ENCODE measurements at places on chromosomes 4 and X.
A peak's percentile ranks its signal among the peaks of the same experiment; 100 is the strongest.

DNA sequence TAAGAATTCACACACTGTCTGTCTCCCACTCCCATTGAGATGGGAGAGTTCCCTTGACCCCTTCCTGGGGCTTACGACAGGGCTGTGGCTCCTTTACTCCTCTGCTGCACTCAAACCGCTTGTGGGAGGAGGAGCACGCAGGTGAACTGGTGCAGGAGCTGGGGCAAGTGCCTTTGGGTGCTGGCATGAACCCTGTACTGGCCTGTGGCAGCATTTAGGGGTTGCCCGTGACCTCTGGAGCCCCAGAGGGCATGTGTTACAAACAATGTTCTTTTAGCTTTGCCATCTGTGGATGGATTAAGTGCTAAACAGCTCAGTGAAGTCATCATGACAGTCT lies 21.8 kb upstream of the FTHL17 start:
- no peak for DNase-seq

DNA sequence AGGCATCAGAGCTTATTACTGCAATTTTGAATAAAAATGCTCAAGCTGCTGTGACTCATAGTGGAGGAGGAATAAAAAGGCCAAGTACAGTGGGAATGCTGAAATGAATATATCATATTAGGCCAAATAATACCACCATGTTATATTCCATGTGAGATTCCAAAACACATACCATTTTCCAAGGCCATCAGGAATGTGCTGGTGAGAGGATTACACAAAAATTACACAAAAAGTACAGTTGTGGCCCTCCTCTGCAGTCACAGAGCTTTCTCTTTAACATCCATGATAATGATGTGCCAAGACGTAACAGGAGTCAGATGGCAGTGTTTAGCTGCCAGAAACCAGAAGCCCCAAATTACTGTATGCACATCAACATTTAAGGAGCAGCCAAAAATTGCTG lies 153.5 kb downstream of the PCDH18 start:
- DNase-seq, result no peak

DNA sequence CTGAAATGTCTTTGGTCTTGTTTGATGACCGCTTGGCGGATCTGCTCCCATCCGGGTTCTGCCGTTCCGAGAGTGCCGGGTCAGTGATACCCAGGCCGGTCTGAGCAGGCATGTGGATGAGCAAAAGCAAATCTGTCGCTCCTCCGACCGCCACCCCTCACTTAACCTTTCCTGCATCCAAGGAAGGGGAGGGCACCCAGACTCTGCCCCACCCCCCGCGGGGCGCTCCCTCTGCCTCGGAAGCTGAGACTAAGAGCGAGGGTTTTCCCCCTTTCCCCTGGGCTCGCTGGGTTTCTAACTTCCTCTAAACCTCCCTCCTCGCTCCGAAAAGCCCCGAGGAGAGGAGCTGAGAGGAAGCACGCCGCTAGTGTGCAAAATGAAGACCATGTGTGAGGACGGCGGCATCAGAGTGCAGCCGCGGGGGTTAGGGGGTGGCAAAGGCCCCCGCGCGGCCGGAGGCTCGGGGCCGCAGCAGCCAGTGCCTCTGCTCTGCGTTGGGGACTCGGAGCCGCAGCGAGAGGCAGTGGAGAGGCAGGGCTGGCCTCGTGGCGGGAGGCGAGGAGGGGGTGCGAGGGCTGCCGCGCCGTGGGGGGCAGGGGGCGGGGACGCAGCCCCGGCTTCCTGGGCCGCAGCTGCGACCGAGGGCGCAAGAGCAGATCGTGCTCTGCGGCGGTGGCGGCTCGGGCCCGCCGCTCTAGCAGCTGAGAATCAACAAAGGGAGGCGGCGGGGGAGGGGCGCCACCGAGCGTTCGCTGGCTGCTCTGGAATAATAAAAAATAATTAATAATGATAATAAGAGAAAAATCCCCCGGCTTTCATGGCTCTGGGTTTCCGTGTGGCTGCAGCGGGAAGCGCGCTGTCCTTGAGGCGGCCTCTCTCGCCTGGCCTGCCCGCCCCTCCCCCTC lies 55.8 kb upstream of the BCOR start:
- DNase-seq, result peak; percentile 50

DNA sequence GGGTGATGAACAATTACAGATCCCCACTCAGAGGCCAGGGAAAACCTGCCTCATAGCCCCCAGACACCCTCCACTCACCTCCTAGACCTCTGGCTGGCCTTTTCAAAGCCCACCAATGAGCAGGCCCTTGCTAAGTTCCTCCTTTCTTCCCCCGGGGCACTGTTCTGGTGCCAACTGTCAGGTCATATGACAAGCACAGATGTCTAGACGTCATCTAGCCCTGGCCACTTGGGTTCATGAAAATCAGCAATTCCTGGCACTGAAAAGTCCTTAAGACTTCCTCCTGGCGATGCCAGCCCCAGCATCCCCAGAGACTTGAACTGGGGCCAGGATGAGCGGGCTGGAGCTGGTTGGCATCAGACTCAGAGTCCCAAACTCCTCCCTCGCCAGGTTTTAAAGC lies 115.6 kb upstream of the NALF2 start:
- no peak for DNase-seq

GRCh38 chrX:153397256-153397960 lies 3.7 kb downstream of the PNMA6E start:
- DNase-seq, result no peak

DNA sequence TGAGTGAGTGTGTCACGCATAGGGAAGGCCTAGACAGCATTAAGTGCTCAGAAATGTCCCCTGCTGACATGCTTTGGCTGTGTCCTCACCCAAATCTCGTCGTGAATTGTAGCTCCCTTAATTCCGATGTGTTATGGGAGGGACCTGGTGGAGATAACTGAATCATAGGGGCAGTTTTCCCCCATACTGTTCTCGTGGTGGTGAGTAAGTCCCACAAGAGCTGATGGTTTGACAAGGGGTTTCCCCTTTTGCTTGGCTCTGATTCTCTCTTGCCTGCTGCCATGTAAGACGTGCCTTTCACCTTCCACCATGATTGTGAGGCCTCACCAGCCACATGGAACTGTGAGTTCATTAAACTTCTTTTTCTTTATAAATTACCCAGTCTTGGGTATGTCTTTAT lies 78.0 kb downstream of the NSUN7 start:
- no peak for DNase-seq
